ENCODE measurements at places on chromosomes 1 and 21.
A peak's percentile ranks its signal among the peaks of the same experiment; 100 is the strongest.

GRCh38 chr1:5465281-5465711 lies 526.9 kb downstream of the NPHP4 start:
- no peak for DNase-seq

GRCh38 chr1:22444856-22445255 lies 6.8 kb upstream of the ZBTB40 start:
- DNase-seq: no peak

DNA sequence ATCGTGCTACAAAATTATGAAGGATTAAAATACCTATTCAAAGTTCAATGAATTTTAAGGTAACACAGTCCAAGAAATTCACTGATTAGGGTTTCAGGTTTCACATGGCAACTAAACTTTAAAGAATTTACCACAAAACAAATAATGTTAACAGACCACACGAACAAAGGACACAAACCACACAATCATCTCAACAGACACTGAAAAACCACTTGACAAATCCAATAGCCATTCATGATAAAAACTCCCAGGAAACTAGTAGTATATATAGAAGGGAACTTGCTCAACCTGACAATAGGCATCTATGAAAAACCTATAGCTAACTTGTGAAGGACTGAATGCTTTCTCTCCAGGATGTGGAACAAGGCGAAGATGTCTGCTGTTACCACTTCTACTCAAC lies 21.1 kb upstream of the SH2D5 start:
- peak; percentile 10 for DNase-seq

- no peak for DNase-seq
These were observed 37.3 kb downstream of the AHDC1 start for GRCh38 chr1:27566462-27567145.

- DNase-seq: peak; percentile 5
These were observed 893.5 kb downstream of the LTN1 start for GRCh38 chr21:28099001-28099705.

DNA sequence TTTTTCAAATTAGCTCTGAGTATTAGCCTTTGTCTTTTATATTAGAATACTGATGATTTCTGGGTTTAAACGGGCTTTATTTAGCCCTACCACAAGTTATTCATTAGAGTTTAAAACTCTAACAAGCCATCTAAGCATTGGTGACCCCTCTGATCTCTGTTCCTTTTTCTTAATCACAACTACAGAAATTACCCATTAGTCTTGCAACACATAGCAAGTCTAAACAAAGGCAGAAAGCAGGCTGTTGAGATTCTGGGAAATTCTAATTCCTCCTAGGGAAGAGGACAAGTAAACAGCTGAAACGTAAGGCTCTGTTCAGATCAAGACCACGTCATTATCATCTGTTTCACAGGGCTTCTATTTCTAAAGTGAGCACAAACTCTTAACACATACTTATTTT lies 491.2 kb upstream of the ZRANB2 start:
- no peak for DNase-seq

- peak; percentile 42 for DNase-seq
These were observed 4.9 kb downstream of the MTHFR start for GRCh38 chr1:11800756-11801433.

DNA sequence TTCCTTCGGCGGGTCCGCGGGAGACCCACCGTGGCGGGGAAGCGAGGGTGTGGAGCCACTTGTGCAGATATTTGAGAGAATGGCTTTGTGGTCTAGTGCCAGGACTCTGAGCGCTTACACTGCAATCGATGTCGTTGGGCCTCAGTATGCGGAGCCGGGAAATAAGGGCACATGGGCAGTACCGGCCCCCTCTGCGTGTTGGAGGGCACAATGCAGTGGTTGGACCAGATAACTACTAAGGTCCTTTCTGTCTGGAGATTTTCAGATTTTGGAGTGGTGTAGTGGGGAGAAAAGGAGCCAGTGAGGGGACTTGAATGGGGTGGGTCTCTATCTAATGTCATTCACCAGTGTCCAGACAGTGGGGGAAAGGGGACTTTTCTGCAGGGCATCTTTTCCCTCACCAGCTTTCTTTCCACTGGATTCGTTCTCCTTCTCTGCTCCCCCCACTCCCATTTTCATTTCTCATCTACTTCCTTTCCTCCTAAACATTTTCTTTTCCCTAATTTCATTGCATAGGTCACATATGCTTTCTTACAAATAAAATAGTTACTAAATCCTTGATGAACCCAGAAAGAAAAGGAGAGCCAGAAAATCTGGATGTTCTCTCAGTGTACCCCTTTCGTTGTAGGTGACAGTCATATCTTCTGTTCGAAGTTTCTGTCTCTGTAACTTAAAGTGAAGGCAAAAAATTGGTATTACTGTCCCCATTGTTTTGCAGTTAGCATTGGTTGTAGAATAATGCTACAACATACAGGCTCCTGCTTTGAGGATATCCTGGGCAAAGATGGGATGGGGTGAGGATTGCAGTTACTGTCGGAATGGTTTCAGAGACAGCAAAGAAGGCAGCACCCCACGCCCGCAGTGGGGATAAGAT lies 1.4 kb downstream of the ATF3 start:
- DNase-seq: peak; percentile 11

DNA sequence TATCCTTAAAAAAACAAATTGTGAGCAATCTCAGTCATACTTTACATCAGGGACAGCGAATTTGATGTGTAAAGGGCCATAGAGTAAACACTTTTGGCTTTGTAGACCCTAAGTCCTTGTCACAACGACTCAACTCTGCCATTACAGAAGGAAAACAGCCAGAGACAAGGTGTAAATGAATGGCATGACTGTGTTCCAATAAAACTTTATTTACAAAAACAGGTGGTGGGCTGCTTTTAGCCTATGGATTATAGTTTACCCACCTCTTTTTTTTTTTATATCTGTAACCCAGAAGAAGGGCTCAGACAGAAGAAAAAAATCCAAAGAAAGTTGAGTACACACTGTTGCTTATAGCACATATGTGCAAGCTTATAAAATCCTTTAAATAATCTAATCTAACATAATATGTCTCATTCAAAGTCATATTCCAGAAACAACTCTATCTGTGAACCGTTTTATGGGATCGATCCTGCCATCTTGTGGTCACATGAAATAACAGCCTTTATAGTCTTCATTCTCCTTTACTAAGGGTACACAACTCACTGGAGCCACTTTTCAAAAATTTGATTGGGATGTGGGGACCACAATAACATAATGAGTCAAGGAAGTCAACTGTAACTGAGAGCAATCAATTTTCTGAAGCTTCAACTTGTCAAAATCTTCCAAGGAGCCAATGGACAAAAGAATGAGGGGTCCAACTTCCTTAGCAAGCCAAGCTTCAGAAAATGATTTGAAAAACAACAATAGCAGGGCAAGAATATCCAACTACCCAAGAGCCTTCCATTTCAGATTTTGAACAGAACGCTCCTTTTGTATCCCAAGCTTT lies 142.2 kb upstream of the KRTAP19-8 start:
- DNase-seq: peak; percentile 50

DNA sequence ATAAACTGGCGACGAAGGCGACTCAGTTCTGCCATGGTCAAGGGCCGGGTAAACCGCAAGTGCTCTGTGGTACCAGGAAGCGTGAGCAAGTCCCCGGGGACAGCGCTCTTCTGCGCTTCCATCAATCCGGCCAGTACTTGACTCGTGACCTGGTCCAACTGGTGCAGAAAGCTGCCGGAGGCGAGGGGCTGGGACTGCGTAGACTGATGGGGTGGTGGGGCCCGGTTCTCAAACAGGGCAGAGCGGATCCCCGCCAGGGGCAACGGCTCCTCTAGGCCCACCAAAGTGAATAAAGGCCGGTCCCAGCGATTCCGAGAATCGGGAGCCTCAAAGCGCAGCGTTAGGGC lies 852 bp downstream of the KTI12 start:
- DNase-seq: peak; percentile 75

DNA sequence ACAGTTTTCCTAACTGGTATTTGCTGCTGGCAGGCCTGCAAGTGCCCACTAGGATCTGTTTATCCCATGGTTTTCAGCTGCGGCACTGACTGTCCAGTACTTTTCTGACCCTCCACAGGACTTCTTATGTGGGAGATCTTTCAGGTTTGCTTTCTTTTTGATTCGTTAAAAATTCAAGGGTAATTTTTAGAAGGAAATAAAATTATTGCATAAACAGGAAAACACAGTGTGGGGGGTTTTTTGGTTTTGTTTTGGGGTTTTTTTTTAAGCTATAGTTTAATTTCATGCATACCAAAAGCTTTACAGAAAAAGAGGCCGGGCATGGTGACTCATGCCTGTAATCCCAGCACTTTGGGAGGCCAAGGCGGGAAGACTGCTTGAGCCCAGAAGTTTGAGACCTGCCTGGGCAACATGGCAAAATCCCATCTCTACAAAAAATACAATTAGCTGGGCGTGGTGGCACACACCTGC lies 3.6 kb downstream of the NIBAN1 start:
- DNase-seq: peak; percentile 39

DNA sequence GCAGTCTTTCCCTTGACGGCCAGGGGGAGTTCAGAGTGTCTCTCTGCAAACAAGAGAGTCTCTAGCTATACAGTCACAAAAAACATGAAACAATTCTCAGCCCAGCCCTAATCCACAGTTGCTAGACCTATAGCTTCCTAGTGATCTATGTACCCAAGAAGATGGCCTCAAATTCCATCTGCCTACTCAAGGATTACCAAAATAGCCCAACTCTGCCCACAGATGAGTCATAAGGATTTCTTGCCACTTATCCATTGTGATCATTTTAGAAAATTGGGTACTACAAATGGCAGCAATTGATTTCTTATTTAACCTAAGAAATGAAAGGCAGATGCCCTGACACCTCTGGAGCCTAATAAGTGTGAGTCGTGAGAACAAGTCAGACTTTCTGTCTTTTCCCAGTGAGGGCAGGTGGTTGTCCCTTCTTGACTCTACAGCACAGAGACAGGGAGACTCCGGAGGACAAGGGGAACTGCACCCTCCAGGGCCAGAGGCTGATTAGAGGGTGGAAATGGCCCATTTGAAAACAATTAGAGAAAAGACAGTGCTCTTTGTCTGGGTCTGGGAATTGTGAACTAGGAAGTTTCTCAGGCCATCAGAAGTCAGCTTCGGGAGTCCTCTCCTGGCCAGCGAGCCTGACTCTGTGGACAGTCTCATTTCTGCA lies 65.4 kb downstream of the ABCA4 start:
- DNase-seq: peak; percentile 51

GRCh38 chr1:107499139-107499744 lies 358.4 kb downstream of the NTNG1 start:
- no peak for DNase-seq

DNA sequence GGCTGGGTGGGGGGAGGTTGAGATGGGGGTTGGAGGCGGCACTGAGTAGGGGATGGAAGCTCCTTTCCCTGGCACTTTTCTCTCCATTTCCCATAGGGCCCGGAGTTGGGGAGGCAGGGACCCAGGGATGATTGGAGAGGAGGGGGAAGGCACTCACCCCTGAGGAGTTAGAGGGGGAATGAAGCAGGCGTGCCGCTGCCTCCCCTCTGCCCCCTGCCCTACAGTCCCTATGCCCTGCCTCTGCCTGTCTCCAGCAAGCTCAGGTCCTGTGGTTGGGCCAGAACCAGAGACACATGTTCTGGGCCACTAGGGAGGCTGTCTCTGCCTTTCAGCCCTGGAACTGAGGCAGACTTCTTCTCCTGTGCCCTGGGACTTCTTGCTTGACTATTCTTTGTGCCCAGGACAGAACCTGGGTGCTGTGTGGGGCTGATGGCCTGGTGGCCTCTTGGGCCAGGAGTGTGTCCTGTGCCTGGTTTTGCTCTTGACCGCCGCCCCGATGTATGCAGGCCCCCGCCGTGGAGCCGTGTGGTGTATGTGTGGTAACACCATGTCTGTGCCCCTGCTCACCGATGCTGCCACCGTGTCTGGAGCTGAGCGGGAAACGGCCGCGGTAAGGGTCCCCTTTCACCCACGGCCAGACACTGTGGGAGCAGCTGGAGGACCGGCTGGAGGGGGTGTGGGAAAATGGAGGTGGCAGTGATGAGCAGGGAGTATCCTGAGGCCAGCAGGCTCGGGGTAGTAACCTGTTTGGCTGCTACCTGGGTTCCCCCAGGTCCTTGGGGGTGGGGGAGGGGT lies 1.4 kb downstream of the LYPLA2 start:
- no peak for DNase-seq

Measured in RPMI7951 (cell line).